SW 1271 (cell line): ENCODE measurements at places on chromosomes 16 and 17.

GRCh38 chr16:57016831-57017230 is 27.5 kb downstream of the NLRC5 start:
- DNase-seq, result no peak

GRCh38 chr16:2388875-2389433 is 40.3 kb upstream of the CCNF start:
- DNase-seq, result no peak

GRCh38 chr17:49527927-49528651 is 33.0 kb downstream of the NGFR start:
- DNase-seq, result no peak

DNA sequence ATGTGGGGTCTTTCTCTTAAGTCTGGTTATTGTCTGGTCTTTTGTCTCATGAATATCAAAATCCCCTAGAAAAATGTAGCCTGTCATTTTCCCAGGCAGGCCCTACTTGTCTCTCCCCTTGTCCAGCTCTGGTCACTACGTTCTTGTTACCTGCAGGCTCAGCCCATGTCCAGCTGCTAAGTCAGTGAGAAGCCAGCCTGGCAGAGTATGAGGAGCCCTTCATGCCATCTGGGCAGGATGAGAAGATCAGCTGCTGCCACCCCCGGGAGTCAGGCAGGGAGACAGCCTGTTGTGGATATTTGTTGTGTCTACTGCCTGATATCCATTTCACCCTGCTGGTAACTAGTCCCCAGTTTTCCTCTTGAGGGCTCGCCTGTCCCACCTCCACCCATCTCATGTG is 88.9 kb downstream of the ASIC2 start:
- DNase-seq, result no peak

- no peak for DNase-seq
Observed at GRCh38 chr17:62852195-62852594, 44.1 kb upstream of the MARCHF10 start.

DNA sequence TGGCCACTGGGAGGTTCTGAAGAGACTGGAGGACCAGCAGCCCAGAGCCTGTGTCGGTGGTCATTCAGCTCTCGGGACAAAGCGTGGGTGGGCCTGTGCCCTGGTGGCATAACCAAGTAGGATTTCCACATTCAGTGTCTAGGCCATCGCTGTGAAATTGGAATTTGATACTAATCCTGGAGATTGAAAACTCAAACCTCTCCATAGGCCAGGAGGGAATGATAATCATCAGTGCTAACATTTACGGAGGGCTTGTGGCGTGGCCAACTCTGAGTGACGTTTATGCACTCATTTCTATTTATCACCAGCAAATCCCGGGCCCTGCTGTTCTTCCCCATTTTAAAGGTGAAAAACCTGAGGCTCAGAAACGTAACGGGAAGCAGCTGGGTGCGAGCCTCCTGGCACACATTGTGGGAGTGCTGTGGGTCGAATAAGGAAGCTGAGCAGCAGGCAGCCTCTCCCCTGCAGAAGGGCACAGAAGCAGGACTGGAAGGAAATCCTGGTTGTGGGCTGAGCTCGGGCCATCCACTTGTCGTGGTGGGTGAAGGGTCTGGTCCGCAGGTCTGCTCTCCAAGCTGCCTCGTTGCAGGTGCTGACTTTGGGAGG is 33.1 kb downstream of the RAI1 start:
- DNase-seq, result no peak

- DNase-seq, result no peak
Observed at GRCh38 chr17:50311483-50311882, 34.4 kb upstream of the XYLT2 start.

DNA sequence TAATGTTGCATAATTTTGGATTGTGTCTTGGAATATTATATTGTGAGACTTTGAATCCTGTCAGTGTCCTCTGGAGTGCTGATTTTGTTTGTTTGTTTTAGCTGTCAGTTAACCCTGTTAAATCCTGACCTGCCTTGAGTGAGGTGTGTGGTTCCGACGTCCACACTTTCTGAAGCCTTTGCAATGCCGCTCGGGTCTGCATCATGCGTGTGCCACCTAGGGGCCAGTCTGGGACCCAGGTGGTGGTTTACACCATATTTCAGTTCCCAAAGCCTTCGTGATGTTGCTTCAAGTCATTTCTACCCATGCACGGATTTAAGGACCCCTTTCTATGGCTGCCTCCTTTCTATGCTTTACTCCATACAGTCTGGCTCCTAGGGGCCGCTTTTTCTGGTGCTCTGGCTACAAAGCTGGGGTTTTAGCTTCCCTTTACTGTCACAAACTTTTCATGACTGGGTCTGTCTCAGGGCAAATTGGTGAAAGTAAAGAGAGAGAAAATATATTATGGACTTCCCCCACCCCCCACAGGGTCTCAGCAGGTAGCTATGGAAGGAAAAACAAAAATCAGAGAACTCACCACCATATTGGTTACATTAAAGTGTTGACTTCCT is 11.4 kb upstream of the OR4D1 start:
- DNase-seq, result no peak

DNA sequence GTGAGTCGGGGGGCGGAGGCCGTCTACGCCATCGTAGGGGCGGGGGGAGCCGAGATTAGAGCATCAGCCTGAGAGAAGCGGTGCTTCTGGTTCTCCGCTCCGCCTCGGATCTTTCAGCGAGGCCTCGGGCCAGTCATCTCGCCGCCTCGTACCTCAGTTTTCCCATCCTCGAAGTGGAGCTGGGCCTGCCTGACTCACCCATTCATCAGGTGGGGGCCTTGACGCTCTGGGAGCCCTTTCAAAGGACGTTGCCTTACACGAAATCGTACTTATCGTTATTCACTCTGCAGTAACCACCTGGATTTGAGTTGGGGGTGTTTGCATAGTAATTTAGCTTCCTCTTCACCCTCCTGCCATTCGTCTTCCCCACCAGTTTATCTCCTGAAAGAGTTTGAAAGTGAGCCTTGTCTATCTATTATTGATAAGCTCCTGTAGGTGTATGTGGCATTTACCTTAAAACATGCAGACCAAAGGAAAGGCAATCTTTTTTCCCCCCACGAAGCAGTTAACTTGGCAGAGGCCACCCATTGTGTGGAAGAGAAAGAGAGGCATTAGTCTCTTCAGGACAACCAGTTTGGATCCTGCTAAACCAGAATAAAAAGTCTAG is 674 bp downstream of the TAF15 start:
- no peak for DNase-seq

DNA sequence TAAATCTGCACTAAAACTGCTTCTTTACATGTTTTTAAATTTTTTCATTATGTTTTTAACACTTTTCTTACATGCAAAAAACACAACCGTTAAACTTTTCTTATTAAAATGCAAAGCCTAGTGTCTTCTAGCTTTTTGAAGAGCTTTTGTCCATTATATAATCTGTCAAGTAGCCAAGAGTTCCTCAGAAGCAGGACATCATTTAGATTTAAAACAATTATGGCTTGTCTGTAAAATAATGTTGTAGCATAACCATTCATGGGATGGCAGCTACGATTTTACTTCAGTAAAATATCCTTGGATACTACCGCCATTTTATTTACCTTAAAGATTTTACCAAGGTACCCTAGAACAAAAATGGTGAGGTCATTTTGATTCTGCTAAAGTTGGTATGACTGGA is 2.8 kb downstream of the OMG start:
- DNase-seq, result no peak

DNA sequence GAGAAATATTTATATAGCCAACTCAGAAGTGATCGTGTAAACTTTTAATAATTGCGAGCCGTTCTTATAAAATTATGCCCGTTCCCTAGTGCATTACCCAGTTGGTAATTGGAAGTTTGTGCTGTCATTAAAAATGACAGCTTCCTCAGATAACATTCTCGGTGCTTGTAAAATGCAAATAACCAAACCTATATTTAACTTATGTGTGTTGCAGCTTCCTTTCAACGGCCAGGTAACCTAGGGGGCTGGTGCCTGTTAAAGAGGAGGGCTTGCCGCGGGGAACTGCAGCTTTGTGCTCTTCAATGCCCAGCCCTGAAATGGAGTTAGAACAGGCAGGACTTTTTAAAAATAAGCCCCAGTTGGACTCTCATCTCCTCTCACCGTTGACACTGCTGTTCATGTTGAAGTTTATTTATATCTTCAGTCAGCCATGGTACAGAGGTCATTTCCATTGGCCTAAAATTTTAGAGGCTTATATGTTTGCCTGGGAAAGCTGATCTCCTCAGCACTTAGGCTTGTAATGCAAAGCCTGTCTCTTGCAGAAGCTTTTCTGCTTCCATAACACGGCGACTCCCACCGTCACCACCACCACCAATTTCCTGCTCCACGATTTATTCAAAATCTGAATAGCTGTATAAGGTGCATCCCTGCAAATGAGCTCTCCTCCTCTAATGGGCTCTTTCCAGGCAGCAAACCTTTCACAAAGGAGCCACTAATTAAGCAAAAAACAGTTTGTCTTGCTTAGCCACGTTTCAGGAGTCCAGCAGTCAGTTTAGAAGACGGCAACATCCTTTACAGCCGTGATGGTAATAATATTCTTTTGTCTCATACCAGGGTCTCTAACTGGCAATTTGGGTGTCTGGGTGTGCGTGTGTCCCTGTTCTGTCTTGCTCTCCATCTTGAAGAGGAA is 74.7 kb downstream of the RPA1 start:
- DNase-seq, result no peak

DNA sequence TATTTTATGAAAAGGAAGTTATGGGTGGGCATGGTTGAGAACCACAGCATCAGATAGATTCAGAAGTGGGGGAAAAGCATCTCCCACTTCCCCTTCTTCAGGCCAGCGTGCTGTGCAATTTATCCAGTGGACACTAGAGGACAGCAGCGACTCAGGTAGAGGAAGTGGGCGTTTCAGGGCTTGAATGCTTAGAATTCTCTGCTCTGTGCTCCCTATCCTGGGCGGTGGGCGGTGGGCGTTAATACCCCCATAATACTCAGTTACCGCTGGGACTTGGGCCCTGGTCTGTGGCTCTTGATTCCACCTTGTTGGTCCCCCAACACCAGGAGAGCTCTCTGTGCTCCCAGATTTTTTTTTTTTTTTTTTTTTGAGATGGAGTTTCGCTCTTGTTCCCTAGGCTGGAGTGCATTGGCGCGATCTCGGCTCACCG is 3.7 kb upstream of the LYZL6 start:
- DNase-seq, result no peak

- DNase-seq, result no peak
Observed at GRCh38 chr16:56608876-56609462, 585 bp downstream of the MT2A start.

- no peak for DNase-seq
Observed at GRCh38 chr16:1701216-1701878, 4.6 kb upstream of the MAPK8IP3 start.

GRCh38 chr17:31313982-31314781 is at the start of gene EVI2B:
TSS of gene EVI2B (minus strand) at chr17:31314054. CDS start at chr17:31305609, 8,445 bp downstream.
- DNase-seq, result peak; percentile 90

DNA sequence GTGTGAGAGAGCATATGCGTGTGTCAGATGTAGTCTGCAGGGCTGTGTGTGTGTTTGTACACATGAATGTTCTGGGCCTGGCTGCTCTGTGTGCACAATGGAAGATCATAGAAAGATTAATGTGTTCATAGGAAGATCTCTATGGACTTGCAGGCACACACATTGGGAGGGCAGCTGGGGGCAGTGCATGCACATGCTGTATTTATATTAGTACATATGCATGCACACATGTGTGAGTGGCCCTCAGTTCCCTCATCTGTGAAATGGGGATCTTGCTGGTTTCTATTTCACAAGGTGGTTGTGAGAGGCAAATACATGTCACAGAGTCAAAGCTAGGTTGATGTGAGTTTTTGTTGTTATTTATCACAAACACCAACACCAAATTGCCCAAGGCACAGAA is 2.1 kb downstream of the CA7 start:
- DNase-seq, result no peak

DNA sequence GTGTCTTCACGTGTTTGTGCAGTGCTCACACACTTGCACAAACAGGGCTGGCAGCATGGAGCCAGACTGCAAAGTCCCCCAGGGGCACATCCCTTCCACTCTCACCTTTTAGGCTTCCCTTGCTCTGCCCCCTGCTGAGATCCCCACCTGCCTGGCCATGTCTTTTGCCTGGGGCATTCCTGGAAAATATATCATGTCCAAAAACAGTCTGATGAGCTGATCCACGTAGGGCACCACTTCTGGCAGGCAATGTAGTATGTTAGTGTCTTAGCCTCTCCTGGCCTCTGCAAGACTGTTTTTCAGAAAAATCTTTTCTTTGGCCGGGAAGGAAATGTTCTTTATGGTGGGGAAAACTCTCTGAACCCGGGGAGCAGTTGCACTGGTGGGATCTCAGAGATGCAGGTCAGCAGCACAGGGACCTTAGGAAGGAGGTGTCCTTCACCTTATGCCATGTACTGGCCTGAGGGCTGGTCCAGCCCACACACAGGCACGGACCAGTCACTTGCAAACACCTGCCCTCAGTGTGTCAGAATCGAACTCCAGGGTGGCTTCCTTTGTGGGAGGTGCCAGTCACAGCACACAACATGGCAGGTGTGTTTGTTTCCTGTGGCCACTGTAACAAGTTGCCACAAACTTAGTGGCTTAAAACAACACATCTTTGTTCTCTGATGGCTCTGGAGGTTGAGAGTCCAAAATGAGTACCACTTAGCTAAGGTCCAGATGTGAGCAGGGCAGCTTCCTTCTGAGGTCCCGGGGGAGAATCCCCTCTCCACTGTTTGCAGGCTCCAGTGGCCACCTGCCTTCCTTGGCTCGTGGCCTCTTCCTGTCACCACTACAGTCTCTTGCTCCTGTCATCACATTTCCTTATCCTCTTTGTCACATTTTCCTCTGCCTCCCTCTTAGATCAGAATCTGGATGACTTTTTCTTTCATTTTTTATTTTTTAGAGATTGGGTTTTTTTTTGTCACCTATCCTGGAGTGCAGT is 46.6 kb downstream of the MPRIP start:
- DNase-seq, result no peak

GRCh38 chr17:55484575-55484974 is 26.7 kb downstream of the SMIM36 start:
- no peak for DNase-seq

GRCh38 chr17:44093231-44093900 is 22.8 kb downstream of the G6PC3 start:
- no peak for DNase-seq

DNA sequence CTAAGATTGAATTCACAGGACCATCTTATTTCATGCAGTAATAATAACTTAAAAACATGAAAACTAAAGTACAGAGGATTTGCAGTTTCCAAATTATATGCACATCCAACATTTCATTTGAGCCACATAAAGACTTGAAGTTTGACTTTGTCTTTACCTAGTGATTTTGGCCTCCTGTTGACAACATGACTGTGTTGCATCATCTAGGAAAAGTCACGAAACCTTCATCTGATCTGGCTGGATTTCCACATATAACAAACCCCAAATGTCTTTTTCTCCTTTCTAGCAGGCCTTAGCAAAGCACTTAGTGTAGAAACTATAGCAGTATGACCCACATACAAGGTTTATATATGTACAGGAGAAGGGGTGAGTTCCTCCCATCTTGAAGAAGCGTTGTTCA is 406.5 kb upstream of the CDH5 start:
- DNase-seq, result no peak
